ENCODE measurements at places on chromosomes 12 and 14. TPM values are rescaled to one million over a fixed set of nuclear protein-coding genes. Genes with fewer than 3 reads are reported as not detected.

CACNA1C gene
- polyA plus RNA-seq = 7.9 TPM

DCTN2 gene
- 163 TPM for polyA plus RNA-seq

PDZRN4 gene
- polyA plus RNA-seq = 5.6 TPM

FAIM2 gene
- polyA plus RNA-seq = 5.3 TPM

GPR135 gene
- polyA plus RNA-seq = 3.7 TPM

CCDC88C gene
- 36.2 TPM for polyA plus RNA-seq

SDR9C7 gene
- 0.25 TPM for polyA plus RNA-seq

TRMT5 gene
- 25.8 TPM for polyA plus RNA-seq

TPPP2 gene
- 4.8 TPM for polyA plus RNA-seq

PIANP gene
- 16.7 TPM for polyA plus RNA-seq

CACNB3 gene
- polyA plus RNA-seq = 55.1 TPM

PELI2 gene
- 27.7 TPM for polyA plus RNA-seq

CDKL1 gene
- 7.2 TPM for polyA plus RNA-seq

PRKD1 gene
- polyA plus RNA-seq = 29.6 TPM

HVCN1 gene
- 9.1 TPM for polyA plus RNA-seq

KLRG1 gene
- polyA plus RNA-seq = 1.5 TPM

ACOT4 gene
- 3.3 TPM for polyA plus RNA-seq

KLHL33 gene
- 0.50 TPM for polyA plus RNA-seq

LUM gene
- 48.8 TPM for polyA plus RNA-seq

PKP2 gene
- polyA plus RNA-seq = 24.6 TPM

GPD1 gene
- polyA plus RNA-seq = 58.0 TPM

ERG28 gene
- 41.1 TPM for polyA plus RNA-seq

NABP2 gene
- polyA plus RNA-seq = 35.3 TPM

PLEKHG7 gene
- polyA plus RNA-seq = 0.61 TPM

KRT3 gene
- not detected for polyA plus RNA-seq

TRHDE gene
- 28.0 TPM for polyA plus RNA-seq

SERPINA1 gene
- polyA plus RNA-seq = 93.3 TPM

CLECL1 gene
- polyA plus RNA-seq = not detected

KLRC2 gene
- polyA plus RNA-seq = not detected

VPS29 gene
- 140 TPM for polyA plus RNA-seq

TMEM263 gene
- 80.7 TPM for polyA plus RNA-seq

SPTB gene
- polyA plus RNA-seq = 11.1 TPM

SOCS2 gene
- 44.3 TPM for polyA plus RNA-seq

ARHGDIB gene
- polyA plus RNA-seq = 55.0 TPM

GZMB gene
- 0.51 TPM for polyA plus RNA-seq

NFATC4 gene
- polyA plus RNA-seq = 60.9 TPM

GALC gene
- polyA plus RNA-seq = 50.7 TPM

SYCP3 gene
- 1.3 TPM for polyA plus RNA-seq

SLC6A12 gene
- polyA plus RNA-seq = 14.1 TPM

All from right renal pelvis (tissue), 4 donors.